HT1080 (cell line): ENCODE measurements at places on chromosomes 3 and 15. TPM values are rescaled to one million over a fixed set of nuclear protein-coding genes. Genes with fewer than 3 reads are reported as not detected.
A peak's percentile ranks its signal among the peaks of the same experiment; 100 is the strongest.

Gene SELENOT
- 239 and 348 TPM in 2 replicates for total RNA-seq

Gene NIPA2
- total RNA-seq = 143 and 150 TPM in 2 replicates

DNA sequence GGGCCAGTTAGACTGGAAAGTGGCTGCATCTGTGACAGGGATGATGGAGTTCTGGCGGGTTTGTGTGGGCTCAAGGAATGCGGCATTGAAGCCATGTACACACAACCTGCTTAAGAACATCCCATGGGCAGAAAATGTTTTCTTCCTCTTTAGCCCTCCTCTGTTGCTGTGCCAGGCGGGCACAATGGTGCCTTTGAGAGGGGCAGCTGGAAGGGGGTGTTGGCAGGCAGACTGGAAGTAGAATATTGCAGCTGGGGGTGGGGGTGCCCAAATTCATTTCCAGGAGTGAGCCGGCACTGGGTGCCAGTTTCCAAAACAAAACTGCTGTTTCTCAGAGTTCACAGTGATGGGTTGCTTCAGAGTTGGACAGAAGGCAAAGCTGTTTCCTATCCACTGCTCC, 91.8 kb upstream of the ETV5 start:
- no peak for DNase-seq

DNA sequence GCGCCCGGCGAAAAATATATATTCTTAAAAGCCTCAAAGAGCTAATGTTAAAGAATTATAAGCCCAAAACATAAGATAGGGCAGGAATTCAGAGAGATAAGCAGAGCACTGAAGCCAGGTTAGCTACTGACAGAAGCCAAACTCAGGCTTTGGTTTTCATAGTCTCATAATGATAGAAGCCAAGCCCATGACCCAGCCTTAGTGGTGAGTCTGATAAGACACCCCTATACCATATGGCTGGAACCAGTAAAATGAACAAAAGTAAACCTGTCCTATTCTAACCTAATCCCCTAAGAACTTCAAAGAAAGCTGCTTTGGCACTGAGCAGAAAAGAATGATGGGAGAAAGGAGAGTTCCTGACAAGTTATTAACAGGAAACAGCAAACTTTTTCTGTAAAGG, 25.9 kb downstream of the MYO9A start:
- no peak for DNase-seq

- DNase-seq = peak; percentile 33
Measured at GRCh38 chr3:185846037-185846436, 21.2 kb upstream of the IGF2BP2 start.

DNA sequence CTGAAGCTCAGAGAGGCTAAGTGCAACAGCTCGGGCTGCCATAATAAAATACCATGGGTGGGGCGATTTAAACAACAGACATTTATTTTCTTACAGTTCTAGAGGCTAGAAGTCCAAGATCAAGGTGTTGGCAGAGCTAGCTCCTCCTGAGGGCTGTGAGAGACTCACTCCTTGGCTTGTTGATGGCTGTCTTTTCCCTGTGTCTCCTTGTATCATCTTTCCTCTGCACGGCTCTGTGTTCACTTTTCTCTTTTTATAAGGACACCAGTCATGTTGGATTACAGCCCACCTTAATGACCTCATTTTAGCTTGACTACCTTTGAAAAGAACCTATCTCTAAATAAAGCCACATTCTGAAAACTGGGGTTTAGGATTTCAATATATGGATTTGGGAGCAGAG, 129.7 kb downstream of the RPL22L1 start:
- DNase-seq = no peak
